Stimulated activated CD4-positive, alpha-beta T cell treated with anti-CD3 and anti-CD28 coated beads, Interleukin-1b, Interleukin-23, amount 100 ng/mL, for 4 hours (primary cell): ENCODE measurements at places on chromosomes 2 and 18.

DNA sequence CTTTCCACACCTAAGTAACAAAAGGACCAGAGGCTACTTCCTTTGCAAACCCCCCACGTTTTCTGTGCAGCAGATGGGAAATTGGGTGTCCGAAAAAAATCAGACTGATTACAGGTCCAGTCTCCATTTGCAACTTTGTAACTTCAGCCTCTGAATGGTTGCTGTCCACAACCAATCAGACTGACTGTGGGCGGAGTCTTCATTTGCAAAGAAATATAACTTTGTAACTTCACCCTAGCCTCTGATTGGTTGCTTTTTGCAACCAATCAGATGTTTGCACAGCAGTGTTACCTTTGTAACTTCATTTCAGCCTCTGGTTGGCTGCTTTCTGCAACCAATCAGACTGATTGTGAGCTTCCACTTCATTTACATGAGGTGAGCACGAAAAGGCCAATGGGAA lies 27.8 kb upstream of the CACNB4 start:
- no peak for DNase-seq

GRCh38 chr18:34219651-34220050 lies 5.1 kb downstream of the NOL4 start:
- no peak for DNase-seq

GRCh38 chr2:44328750-44329149 lies 32.5 kb downstream of the PREPL start:
- no peak for DNase-seq

DNA sequence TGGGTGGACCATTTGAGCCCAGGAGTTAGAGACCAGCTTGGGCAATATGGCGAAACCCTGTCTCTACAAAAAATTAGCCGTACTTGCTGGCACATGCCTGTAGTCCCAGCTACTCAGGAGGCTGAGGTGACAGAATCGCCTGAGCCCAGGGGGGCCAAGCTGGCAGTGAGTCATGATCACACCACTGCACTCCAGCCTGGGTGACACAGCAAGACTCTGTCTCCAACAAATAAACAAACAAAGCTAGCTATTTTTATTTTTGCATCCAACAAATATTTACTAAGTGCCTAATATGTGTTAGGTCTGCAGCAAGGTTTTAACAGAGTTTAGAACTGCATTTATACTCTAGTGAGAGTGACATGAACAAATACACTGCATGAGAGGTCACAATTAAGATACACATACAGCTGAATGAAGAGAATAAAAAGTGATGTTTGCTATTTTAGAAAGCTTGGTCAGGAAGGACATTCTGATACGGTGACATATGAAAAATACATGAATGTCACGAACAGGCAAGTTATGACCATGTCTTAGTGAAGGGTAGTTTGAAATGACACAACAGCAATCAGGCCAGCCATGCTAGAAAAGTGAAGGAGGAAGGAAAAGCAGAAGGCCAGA lies 83.2 kb upstream of the FRZB start:
- no peak for DNase-seq

DNA sequence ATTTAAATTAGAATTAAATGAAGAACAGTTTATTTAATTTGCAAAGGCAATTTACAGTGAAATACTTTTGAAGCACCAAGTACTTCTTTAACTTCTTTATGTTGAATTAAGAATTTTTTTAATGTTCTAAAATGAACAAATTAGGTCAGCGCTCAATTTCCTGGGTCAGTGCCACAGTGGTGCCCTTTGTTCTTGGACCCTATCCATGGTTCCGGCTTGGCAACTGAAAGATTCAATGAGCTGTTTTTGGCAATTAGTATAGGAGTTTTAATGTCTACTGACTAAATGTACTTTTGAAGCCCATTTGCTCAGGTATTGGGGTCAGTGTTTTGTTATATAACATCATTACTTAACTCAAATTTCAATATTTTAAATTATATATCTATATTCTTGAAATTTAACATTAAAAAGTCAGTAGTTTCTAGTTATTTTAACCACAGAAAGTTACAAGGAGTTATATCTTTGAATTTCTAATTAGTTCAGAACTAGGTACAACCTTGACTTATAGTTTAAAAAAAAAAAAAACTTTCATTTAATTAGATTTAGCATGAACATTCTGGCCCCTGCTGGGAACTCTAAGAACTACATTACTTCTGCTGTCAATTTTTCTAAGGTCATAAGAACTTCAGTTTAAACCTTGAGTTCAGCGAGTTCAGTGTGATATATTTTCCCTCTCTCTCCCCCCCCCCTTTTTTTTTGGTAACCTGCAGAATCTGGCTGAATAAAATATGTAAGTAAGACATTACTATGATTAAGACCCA lies 7.6 kb upstream of the MSTN start:
- no peak for DNase-seq

DNA sequence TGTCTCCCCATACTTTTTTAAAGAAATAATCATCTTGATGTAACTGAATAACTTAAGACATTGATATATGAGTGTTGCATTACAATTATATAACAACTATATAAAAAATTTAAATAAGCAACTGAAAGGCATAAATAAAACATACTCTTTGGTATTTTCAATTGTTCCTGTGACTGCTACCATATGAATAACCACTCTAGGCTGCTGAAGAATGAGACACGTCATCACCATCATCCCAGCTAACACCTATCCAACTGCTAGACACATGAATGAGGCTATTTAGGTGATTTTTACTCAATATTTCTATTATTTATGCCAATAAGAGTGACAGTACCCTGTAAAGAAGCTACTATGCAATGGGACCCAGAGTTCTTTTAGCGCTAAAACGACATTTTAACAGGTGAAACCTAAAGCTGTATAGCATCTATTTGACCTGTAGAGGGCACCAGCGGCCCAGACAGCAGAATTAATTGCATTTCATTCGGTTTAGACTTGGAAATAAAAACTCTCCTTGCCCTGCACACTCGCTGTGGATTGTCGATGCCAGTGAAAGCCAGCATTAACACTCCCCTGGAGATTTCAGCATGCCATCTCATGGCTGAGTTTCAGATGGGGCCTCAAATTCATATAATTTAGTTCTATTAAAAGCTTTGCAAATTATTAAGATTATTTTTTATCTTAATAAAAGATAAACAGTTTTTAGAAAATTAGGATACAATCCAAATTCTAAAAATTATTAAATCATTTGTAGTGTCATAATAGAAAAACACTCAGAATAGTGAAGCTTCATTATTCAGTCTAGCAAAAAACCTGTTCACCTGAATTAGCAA lies 89.4 kb upstream of the MAP2 start:
- no peak for DNase-seq

- no peak for DNase-seq
Observed at GRCh38 chr18:51072586-51073313, 42.7 kb downstream of the SMAD4 start.

DNA sequence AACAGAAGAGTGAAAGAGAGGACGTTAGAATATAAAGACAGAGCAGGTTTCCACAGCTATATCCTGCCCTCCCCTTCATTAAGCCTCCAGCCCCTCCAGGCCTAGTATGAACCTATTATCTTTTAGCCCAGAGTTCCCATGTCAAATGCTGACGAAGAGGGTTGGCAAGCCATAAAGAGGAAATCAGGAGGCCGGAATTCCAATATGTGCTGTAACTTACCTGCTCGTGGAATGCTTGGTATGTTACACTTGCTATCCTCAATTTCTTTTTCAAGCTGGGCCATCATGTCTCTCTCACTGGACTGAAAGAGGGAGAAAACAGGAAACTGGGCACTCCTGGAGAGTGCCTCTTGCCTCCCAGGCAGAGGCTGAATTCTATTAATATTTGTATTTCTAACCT lies 264.1 kb downstream of the TRIB2 start:
- no peak for DNase-seq

DNA sequence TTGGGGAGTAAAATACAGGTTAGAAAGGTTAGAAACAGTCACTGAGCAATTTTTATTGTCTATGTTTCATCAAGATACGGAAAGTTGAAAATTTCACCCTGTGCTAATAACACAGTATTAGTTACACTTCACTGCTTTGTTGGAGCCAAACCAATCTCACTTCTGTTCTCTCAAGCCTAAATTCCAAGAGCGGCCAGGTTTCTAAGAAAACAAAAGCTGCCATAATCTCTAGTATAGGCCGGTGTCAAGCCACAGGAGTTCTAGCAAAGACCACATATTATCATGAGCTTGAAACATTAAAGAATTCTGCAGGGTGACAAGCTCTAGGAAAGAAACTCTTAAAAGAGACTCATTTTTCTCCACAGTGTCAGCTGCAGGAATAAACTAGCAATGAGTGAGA lies 128.7 kb downstream of the TXNL1 start:
- no peak for DNase-seq

- no peak for DNase-seq
Observed at GRCh38 chr2:1911811-1912210, 167.5 kb upstream of the PXDN start.

- DNase-seq = no peak
Observed at GRCh38 chr2:219527076-219527394, 12.8 kb downstream of the ASIC4 start.

DNA sequence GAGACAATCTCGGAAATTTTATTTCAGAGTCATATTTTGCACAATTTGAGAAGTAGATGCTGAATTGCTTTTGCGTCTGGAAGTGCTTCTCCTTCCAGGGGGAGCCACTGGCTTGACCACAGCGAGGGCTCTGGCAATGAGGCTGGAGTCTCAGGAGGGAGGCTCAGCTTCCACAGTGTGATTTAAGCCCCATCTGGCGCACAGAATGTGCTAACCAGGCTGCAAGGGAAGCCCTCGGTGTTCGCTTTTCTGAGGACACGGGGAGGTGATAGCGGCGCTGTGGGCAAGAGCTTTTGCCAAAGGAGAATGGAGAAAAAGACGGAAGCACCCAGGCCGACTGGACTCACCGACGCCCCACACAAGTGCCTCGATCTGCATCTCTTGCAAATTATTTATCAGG lies 52.4 kb downstream of the ADI1 start:
- DNase-seq = no peak

DNA sequence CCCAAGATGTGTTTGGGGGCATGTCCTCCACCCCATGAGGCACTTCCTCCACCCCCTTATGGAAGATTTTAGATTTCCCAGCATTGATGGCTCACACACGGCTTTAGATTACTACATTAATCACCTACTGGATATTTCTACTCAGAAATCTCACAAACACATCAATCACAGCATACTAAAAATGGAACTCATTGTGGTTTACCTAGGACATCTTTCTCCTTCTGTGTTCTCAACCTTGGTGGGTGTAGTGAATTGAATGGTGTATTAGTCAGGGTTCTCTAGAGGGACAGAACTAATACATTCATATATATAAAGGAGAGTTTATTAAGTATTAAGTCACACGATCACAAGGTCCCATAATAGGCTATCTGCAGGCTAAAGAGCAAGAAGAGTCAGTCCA lies 82.1 kb upstream of the CYRIA start:
- DNase-seq = no peak

- no peak for DNase-seq
Observed at GRCh38 chr2:159608723-159609308, 7.5 kb downstream of the BAZ2B start.

DNA sequence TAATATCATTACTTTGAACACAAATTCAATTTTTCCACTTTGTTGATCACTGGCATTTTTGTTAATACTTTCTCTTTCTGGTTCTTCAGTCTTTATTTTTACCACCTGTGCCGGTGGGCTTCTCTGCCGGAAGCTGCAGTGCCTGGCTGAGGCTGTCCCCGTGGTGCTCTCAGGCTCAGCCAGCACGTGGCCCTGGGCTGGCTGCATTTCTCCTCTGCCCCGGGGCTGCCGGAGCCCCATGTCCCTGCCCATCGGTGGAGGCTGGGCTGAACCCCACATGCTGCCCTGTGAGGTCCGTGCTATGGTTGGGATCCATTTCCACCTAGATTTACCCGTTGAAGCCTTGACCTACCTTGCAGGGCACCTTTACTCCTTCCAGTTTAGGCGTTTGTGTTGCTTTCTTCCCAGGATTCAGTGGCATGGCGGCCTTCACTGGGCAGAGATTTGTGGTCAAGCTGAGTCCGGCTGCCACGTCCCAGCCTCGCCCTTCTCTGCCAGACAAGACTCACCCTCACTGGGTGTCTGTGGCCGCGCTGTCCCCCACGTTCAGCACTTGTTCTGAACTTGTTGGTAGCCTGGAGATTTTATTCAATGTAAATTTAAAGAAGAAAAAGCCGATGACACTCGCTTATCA lies 12.8 kb upstream of the TMEM18 start:
- no peak for DNase-seq

GRCh38 chr2:23388756-23389514 lies 4.0 kb downstream of the KLHL29 start:
- DNase-seq = no peak
